SK-MEL-5 (cell line): ENCODE measurements at places on chromosomes 2 and 18. TPM values are rescaled to one million over a fixed set of nuclear protein-coding genes. Genes with fewer than 3 reads are reported as not detected.

GRCh38 chr2:207662203-207662602 is 37.0 kb upstream of the METTL21A start:
- no peak for DNase-seq

DNA sequence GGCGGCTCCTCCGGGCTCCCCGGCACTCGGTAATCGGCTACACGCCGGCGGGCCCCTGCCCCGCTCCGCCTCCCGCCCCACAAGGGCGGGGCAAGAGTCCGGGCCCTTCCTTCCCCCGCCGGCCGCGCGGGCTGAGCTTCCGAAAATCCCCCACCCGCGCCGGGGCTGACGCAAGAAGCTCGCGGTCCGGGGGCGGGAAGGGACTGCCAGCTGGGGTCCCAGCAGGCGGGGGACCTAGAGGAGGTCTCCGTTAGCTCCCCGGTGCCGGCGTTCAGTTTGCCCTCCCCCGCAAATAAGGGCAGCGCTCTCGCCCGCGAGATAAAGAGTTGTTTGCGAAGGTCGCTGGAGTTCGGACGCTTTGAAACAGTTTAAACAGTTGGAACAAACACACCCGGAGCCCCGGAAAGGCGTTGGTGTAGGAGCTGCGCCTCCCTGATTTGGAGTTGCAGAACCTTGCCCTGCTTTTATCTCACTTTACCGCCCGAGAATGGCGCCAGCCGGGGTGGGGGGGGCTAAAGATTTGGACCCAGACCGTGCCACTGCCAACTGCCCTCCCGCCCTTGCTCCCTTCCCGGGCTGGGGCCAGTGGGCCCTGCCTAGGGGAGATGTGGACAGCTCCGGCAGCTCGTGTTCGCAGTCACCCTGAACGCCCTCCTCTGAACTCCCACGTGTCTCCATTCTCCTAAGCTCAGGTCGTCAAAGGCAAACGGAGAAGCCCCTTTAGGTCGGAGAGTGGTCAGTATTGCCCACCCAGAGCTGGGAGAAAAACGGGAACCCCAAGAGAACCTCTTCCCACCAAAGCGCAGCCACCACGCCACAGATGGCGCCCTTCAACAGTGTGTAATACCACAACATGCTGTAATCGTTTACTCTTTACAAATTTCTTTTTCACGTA is at the start of gene NFE2L2:
Gene NFE2L2 (minus strand): TSS at position 35 of the 895 bp plus-strand sequence. CDS start 151 bp downstream, outside the sequence.
- peak; percentile 86 for DNase-seq

GRCh38 chr2:27720004-27720551 is 51.4 kb upstream of the MRPL33 start:
- DNase-seq, result peak; percentile 48

DNA sequence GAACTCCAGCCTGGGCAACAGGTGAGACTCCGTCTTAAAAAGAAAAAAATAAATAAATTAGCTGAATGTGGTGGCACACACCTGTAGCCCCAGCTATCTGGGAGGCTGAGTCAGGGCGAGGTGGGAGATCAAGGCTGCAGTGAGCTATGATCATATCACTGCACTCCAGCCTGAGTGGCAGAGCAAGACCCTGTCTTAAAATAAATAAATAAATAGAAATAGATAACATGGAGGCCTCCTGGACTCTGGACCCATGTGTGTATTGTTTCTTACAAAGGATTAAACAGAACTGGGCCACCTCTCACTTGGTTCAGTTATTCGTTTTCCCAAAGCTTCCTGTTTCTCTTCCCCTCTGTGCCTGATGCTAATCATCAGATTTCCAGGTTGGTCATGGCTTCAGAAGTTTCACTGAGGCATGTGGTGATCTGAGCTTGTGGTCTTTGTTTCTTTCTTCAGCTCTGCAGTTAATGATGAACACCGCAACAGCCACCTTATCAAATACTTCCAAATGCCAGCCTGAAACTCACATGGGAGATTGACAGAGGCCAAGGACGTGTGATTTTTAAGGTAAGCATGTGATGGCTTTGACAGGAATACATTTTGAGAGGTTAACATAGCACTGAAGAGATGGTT is 83.3 kb upstream of the MAP4K4 start:
- DNase-seq, result no peak

DNA sequence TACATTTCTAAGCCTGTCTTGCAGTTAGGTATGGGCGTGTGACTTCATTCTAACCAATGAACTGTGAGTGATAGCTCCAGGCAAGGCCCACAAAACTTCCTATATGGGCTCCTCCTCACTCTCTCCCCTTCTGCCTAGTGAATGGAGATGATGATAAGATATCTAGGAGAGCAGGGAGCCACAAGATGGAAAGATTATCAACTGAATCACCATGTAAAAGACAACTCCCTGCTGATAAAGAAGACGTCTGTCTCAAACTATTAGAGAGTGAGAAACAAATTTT is 237.1 kb downstream of the GPD2 start:
- DNase-seq, result peak; percentile 5

GRCh38 chr2:21633466-21633865 is 509.7 kb downstream of the TDRD15 start:
- DNase-seq, result no peak

DNA sequence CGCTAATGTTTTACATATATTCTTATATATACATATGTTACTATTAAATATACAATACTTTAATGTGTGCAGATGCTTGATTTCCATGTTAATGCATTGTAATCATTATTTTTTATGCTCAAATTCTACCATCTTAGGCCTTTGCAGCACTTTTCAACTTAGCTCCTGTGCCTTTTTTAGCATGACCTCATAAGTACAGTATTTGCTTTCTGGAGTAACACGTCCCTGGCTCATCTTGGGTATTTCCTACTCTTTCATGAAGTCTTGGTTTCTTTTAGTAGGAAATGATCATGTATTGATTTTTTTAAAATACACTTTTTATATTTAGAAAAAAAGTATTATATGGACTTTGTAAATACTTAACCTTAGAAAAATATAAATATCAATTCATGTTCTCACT is 36.5 kb downstream of the CAB39 start:
- no peak for DNase-seq

The MTX2 gene
- 85.3 and 86.0 TPM in 2 replicates for total RNA-seq

The NPHP1 gene
- 2.6 TPM in 2 replicates for total RNA-seq

The CRYGD gene
- total RNA-seq, result not detected in 2 replicates

The MEP1B gene
- total RNA-seq, result not detected in 2 replicates
